ENCODE measurements at places on chromosomes 3 and 15. TPM values are rescaled to one million over a fixed set of nuclear protein-coding genes. Genes with fewer than 3 reads are reported as not detected.

CRYBG3 gene
- total RNA-seq, result 49.6 TPM

LRRIQ4 gene
- not detected for total RNA-seq

IMP3 gene
- 198 TPM for total RNA-seq

GOLGA8S gene
- not detected for total RNA-seq

DNA sequence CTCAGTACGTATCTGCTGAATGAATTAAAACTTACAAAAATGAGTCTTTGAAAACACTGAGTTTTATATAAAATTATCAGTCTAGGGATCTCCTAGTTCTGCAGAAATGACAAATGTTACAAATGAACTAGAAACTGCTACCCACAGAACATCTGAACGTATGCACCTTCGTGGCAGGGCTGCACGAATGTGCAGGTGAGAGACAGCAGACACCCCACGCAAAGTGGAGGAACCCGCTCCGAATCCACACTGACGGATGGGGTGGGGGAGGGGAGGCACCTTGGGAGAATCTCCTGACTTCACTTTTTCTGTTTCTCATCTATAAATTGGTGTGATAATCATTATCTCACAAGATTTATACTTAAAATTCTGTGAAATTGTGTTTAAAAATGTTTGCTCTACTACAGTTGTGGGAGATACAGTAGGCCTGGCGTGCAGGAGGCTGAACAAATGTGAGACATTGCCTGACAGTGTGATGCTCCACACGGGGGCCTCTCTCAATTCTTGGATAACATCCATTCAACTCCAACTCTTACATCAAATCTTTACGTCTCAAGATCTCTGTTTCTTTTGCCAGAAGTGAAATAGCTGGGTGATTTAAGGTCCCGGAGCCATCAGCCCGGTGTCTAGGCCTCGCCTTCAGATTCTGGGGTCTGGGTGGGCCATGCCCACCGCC is 86.9 kb downstream of the ATP10A start:
- peak; percentile 39 for DNase-seq

DNA sequence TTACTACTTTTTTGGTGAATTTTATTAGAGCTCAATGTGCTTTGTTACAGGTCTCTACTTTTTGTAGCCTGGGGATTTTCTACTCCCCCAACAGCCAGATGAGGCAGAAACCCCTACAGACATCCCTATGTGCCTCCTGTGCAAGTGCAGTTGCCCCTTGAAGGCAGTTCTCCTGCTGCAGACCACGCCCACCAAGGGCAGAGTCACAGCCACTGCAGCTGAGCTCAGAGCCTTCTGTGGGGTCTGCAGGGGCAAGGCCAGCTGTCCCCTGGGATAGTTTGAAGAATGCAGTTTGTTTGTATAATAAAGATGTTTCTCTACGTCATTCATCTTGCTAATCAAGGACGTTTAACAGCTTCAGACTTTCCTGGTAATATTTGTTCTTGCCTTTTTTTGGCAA is 76.8 kb downstream of the NPAP1 start:
- DNase-seq, result no peak

GRCh38 chr3:52557011-52557960 is 20.9 kb downstream of the UQCC5 start:
- no peak for DNase-seq

- DNase-seq, result peak; percentile 61
These were observed 25.1 kb downstream of the NBEAL2 start for GRCh38 chr3:47004369-47005211.

DNA sequence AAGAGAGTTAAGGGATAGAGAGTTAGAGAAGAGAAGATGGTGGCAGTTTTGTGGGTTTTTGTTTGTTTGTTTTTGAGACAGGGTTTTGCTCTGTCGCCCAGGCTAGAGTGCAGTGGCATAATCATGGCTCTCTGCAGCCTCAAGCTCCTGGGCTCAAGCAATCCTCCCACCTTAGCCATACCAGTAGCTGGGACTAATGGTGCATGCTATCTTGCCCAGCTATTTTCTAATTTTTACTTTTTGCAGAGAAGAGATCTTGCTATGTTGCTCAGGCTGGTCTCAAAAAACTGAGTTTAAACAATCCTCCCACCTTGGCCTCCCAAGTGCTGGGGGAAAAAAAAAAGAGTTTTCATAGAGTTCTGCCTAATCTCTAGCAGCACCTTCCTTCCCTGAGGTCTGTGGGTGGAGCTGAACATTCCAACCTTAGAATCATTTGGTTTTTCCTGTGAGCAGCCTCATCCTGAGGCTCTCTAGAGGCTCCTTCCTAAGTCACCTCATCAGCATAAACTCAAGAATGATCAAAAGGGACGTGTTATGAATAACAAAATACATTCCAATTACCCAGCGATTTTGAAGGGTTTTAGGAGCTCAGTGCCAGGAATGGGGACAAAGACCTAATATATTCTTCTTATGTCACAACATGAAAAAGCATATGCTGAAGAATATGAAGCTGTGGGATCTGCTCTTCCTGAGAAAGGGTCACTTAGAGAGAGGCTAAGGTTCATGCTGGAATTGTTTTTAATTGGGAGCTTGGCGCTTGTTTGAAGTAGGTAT is 180.6 kb downstream of the LSAMP start:
- DNase-seq, result no peak

DNA sequence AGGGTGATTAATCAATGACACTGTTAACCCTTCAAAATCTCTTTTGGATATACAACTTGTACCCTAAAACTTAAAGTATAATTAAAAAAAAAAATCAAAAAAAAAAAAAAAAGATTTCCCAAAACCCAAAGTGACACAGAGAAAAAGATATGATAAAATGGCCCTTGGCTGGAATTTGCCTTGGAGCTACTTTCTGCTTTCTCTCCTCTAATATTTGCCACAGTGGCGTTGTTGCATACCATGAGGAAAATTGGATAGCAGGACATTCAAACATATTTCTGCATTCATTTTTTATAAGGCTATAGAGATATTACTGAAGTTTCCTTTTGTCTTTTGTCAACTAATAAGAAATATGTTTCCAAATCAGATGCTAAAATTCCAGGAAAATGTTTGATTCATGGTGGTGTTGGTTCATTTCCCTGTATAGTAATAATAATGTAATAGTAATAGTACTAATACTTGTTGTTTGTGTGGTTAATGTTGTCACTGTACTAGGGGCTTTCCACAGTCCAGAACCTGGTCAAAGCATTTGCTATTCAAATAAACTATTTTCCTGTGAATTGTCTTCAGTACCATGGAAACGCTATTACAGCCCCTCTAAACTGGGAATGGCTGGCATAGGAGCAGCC is 441.3 kb upstream of the THBS1 start:
- DNase-seq, result no peak

GRCh38 chr3:118527514-118528044 is 507.1 kb downstream of the IGSF11 start:
- DNase-seq, result no peak

GRCh38 chr3:42846685-42847522 is 28.8 kb downstream of the CYP8B1 start:
- no peak for DNase-seq

GRCh38 chr15:92843814-92844213 is 56.3 kb upstream of the CHD2 start:
- DNase-seq, result no peak

DNA sequence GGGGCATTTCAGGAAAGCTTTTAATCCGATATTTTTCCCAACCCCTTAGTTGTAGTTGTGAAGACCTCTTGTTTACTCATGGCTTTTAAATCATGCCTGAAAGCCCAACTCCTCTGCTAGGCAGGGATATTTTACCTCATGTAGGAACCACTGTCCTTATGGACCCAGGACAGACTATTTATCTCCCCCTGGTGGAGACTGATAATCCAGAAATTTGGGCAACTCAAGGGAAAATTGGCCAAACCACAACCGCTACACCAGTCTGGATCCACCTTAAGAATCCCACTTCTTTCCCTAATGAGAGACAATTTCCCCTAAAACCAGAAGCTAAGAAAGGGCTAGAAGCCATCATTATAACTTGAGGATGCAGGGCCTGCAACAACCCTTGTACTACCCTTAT is 248.1 kb upstream of the STAC start:
- no peak for DNase-seq

GRCh38 chr15:75671730-75672602 is 24.3 kb downstream of the SNX33 start:
- no peak for DNase-seq

DNA sequence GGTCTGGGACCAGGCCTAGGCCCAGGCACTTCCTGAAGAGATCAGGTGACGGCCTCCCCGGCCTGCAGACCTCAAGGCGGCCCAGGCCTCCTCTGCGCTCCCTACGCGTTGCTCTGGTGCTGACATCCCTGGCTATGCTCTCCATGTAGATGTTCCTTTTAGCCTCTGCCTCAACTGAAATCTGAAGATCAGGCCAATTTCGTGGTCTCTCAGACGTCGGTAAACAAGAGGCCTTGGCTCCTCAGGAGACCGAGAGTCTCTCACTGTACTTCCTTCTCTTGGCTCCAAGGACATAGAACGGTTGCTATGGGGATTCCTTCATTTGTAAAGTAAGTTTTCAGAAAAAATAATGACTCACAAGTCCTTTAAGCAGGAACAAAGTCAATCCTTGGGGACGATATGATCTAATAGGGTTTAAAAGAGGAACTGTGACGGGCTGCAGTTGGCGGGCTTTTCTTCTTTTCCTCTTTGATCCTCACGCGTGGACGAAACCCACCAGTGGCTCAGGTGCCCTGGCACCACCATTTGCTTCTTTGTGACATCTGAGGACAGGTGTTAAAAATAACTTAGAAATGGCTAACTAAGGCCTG is 55.6 kb upstream of the CGNL1 start:
- no peak for DNase-seq

- DNase-seq, result no peak
These were observed 174.2 kb upstream of the FRMD4B start for GRCh38 chr3:69560116-69560515.

GRCh38 chr3:126517986-126518778 is 609 bp upstream of the UROC1 start:
- no peak for DNase-seq
